GM03348 (cell line): ENCODE measurements at places on chromosomes 6 and 20.

GRCh38 chr20:35617397-35618262 is 2.0 kb downstream of the SPAG4 start:
- peak; percentile 61 for DNase-seq

- DNase-seq = no peak
Observed at GRCh38 chr6:39213195-39213920, 15.9 kb downstream of the KCNK5 start.

GRCh38 chr20:59628171-59628570 is 23.8 kb downstream of the PHACTR3 start:
- no peak for DNase-seq

- DNase-seq = no peak
Observed at GRCh38 chr6:108685970-108686369, 125.3 kb downstream of the FOXO3 start.

GRCh38 chr20:61809006-61809770 is 256.5 kb downstream of the TAF4 start:
- DNase-seq = no peak

DNA sequence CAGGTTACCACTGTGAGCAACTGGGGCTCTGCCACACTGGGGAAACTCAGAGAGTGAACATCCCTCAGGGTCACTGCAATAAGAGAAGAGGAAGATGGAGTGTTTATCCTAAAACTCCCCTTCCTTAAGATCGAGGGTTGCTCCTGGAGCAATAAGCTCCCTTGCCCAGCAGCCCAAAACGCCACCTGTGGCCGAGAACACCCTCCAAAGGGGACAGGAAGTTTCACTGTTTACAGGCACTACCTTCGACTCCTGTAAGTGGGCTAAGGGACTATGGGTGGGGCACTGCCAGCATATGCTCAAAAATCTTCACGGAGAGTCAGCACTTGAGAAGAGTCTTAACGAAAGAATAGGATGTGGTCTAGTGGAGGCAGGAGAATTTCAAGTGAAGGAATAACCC is 132.5 kb downstream of the FAXC start:
- DNase-seq = no peak

GRCh38 chr20:19557291-19557690 is 200.8 kb upstream of the RIN2 start:
- no peak for DNase-seq

GRCh38 chr20:24695529-24696225 is 226.2 kb downstream of the SYNDIG1 start:
- DNase-seq = no peak

- no peak for DNase-seq
Observed at GRCh38 chr20:58696411-58696961, 3.9 kb downstream of the NPEPL1 start.
